ENCODE measurements at places on chromosomes 2 and 18.

DNA sequence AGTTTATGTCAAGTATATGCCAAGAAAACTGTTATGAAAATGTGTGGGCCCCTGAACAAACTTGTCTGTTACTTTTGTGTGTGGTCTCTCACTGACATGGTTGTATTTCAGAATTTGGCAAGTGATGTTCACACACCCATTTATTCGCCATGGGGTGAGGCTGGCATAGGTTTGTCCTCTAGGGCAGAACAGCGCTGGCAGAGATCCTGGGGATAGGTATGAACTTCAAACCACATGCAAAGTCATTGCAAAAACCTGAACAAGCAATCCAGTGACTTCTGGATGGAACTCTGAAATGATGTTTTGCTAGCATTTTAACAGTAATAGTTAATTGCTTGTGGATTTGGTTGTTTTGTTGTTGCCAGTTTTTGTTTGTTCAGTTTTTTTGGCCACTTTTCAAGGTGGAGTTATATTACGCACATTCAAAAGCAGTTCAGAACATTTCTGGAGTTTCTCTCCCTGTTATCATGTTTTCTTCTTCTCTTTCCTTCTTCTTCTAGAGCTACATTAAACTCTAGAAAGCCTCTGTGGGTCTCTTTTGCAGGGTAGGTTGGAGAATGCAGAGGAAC, 78.5 kb downstream of the MDH1 start:
- H3K4me1 ChIP-seq, result no peaks in the 10 kb centered on the region
- no peak for DNase-seq
- H3K36me3 ChIP-seq, result no peaks in the 10 kb centered on the region
- H3K4me3 ChIP-seq, result no peak overlapping the region

DNA sequence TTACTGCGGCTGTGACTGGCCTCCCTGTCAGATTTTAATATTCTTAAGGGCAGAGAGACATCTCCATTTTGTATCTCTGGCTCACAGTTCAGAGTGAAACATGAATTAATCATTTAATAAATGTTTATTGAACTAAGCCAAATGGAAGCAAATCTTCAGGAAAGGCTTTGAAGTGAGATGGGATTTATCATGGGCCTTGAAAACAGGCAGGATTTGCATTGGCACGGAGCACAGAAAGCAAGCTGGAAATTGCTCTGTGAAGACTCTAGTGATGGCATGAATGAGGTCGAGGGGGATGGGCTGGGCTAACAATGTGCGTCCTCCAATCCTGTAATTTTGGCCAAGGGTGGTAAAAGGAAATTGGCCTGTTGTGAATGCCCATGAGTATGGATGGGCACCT, 369.8 kb upstream of the SOX11 start:
- H3K4me1 ChIP-seq, result no peaks in the 10 kb centered on the region
- no peak overlapping the region for H3K27ac ChIP-seq
- no peak for DNase-seq
- H3K36me3 ChIP-seq, result no peaks in the 10 kb centered on the region

DNA sequence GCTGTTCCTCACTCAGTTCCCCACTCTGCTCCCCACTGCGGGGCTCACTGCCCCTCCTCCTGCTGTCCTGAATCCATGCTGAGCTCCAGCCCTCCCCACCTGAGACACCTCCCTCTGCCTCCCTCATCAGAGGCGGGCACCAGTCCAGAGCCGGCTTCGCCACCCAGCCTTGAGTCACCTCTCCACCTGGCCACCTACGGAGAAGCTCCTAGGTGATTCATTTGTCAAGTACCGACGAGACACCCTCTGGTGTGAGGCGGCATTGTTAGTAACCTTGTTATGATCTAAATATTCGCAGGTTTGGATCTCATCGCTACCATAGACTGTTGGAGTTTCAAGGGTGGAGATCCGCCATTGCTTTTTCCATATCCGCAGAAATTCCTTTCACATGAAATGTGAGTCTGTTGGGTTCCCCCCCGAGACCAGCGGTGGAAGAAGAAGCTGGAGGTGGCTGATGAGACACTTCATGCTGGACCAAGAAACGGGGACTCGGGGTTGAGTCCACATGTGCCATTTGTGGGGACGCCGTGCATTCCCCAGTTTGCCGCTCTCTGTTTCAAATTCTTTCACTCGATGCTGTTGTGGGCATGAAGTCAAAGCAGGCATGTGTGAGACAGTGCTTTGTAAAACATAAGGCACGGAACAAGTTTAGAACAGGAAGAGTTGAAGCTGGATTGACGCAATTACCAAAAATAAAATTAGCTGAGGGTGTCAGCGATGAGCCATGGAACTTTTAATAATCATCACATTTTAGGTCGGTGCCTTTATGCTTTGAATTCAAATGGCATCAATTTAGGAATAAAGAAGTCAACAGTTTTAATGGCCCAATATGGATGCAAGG, 259.8 kb upstream of the HDAC4 start:
- H3K36me3 ChIP-seq, result no peaks in the 10 kb centered on the region
- no peaks in the 10 kb centered on the region for H3K4me1 ChIP-seq
- no peak for DNase-seq
- H3K27ac ChIP-seq, result no peak overlapping the region
- H3K4me3 ChIP-seq, result no peak overlapping the region
- peaks cover 2% of the 10 kb centered on the region for H3K27me3 ChIP-seq

GRCh38 chr2:99867770-99868169, 274.6 kb downstream of the AFF3 start:
- no peak overlapping the region for H3K4me3 ChIP-seq
- no peak for DNase-seq
- no peak overlapping the region for H3K27ac ChIP-seq
- no peaks in the 10 kb centered on the region for H3K4me1 ChIP-seq
- H3K27me3 ChIP-seq, result no peaks in the 10 kb centered on the region
- no peaks in the 10 kb centered on the region for H3K36me3 ChIP-seq

DNA sequence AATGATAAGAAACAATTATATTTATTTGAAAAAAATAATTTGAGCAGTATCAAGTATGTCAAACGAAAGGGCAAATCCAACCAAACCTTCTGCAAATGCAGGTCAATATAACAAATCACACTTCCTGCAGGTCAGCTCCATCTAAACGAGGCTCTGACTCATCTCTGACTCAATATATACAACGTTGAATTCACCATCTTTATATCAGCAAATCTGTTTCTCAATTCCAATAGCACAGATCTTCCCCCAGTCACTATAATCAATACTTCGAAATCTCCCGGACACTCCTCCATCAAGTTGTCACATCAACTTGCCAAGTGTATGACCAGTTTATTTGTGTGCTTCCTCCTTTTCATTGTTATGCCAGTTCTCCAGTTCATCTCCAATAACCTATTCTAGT, 388.9 kb downstream of the ZEB2 start:
- no peak for DNase-seq
- H3K27me3 ChIP-seq, result no peaks in the 10 kb centered on the region
- no peak overlapping the region for H3K27ac ChIP-seq
- no peaks in the 10 kb centered on the region for H3K36me3 ChIP-seq
- no peak overlapping the region for H3K4me3 ChIP-seq
